T-helper 1 cell (primary cell): ENCODE measurements at places on chromosomes 3 and 15.

DNA sequence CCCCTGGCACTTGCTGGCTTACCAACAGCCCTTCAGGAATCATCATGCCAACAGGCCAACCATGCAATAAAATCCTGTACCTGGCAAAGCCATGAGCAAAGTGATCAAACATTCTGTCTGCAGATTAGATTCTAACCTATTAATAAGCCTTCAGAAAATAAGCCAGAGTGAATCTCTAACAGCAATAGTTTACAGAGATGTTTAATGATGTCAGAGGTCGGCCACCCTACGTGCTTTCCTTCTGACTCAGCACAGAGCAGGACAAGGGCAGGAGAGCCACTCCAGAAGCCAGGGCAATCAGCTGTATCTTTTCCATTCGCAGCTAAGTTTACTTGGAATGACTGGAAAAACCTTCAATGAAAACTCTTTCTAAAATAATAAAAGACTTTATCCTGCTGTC, 13.1 kb downstream of the COL8A1 start:
- DNase-seq: no peak

DNA sequence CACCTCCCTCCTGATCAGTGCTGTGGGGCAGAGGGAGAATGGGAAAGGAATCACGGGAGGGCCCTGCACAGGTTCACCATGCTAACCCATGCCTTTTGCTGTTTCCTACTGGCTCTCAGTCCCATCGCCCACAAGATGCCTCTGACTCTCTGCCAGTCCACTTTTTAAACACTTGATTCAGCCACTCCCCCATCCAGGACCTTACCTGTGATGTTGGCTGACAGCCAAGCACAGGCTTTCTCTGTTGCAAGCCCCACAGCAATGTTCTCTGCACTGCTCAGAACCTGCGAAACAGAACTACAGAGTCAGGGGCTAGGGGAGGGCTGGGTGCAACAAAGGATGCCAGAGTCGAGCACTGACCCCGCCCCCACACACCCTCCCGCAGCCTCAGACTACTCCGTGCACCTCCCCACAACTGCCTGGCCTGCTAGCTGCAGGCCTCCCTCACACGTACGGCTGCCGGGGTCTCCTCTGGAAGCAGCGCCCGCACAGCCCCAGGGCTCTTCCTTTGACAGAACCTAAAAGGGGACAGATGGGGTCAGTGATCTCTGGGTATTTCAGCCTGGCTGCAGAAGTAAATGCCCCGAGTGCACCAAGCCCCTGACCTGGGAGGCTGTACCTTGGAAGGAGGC, 9.1 kb downstream of the CDAN1 start:
- DNase-seq: no peak

DNA sequence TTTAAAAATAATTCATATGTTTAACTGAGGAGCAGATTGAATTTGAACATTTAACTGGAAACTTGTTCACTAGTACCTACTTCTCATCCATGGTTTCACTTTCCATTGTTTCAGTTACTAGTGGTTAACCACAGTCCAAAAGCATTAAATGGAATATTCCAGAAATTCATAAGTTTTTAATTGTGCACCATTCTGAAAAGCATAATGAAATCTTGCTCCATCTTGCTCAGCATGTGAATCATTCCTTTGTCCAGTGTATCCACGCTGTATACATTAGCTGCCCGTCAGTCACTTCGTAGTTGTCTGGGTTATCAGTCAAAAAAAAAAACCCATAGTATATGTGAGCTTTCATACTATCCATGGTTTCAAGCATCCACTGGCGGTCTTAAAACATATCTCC, 217.6 kb downstream of the TPRG1 start:
- DNase-seq: no peak

DNA sequence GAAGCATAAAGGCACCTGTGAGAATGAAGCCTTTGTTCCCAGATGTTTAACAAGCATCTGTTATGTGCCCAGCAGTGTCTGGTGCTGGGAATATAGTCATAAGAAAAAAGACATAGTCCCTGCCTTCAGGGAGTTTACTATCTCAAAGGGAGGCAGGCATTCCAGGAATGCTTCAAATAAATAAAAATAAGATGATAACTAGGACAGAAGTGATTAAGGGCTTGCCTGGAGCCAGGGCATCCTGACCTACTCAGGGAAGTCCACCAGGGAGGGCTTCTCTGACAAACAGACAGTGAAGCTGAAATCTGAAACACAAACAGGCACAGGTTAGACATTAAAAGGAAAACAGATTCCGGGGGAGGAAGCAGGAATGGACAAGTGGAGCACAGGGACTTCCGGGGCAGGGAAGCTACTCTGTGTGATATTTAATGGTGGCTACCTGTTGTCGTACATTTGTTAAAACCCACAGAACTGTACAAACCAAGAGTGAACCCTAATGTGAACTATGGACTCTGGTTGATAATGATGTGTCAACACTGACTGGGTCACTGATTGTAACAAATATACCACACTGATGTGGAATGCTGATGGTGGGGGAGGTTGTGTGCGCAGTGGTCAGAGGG, 53.3 kb downstream of the ITGB5 start:
- DNase-seq: no peak

DNA sequence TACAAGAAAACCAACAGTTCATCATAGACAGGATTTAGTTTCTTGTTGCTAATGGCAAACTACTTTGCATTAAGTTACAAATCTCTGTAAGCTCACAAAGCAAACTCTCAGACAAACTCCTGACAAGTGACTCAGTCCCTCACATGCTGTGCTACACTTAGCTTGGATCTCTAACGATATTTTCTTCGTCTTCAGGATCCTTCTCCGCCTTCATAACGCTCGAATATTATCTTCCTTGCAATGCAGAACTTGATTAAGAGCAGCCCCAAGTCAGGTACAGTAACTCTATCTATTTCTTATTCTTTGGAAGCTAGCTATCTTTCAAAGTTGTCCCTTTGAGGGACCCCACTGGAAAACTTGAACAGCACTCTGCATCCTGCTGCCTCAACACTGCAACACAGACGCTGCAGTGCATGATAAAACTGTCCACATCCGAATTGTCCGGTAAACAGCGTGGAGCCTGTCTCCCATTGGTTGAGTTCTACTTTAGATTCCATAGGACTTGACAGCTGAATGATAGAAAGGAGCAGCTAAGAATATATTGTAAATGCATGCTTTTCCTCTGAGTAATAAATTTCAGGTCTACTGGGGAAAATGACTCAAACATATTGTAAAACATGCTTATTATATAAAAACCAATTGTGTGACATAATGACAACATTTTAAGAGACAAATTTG, 61.3 kb downstream of the UACA start:
- DNase-seq: no peak
